Activated CD4-positive, alpha-beta T cell treated with anti-CD3 and anti-CD28 coated beads for 24 hours (primary cell): ENCODE measurements at places on chromosomes 5 and 9.

- DNase-seq: no peak
These were observed 35.7 kb downstream of the PWWP2A start for GRCh38 chr5:160083501-160083900.

DNA sequence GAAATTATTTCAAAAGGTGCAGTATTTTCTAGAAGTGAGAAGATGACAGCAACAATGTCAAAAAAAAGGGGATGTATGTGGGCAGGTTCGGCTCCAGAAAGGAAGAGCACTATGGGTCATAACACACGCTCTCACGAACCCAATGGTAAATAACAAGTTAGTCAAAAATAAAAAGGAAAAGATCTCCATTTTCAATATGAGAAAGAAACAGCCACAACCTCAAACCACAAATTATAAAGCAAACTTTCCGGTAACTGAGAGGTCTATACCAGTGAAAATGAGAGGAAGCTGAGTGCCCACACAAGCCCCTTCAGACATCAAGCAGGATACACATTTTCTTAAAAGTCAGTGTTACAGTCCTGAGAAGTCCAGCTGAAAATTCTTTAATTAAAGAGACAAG lies 398.5 kb upstream of the RPS23 start:
- DNase-seq: no peak

DNA sequence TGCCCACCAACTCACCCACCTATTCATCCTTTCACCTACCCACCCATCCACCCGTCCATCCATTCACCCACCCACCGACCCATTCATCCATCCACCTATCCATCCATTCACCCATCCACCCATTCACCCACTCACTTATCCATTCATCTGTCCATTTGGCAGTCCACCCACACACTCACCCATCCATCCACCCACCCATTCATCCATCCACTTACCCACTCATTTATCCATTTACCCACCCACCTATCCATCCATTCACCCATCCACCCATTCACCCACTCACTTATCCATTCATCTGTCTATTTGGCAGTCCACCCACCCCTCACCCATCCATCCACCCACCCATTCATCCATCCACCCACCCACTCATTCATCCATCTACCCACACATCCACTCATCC lies 278.1 kb upstream of the IRX4 start:
- no peak for DNase-seq

GRCh38 chr5:117220730-117221129 lies 646.1 kb upstream of the SEMA6A start:
- DNase-seq: no peak

DNA sequence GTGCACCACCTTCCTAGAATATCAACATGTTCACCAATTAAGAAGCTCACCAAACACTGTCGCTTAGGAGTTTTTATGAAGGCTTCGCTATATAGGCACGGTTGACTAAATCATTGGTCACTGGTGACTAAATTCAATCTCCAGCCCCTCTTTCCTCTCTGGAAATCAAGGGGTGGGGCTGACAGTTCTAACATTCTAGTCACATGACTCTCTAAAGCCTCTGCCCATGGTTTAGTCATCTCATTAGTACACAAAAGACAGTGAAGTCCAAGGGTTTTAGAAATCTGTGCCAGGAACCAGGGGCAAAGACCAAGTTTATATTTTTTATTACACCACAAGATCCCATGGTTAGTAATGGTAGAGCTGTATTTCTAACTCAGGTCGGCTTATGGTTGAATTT lies 243.2 kb downstream of the ELAVL2 start:
- no peak for DNase-seq

GRCh38 chr5:176650354-176650884 lies 3.1 kb downstream of the TSPAN17 start:
- no peak for DNase-seq

GRCh38 chr5:83745816-83746215 lies 25.2 kb upstream of the HAPLN1 start:
- no peak for DNase-seq

GRCh38 chr5:68502531-68502930 lies 287.0 kb downstream of the PIK3R1 start:
- DNase-seq: no peak

- no peak for DNase-seq
These were observed 1.9 kb upstream of the FST start for GRCh38 chr5:53478411-53479044.

DNA sequence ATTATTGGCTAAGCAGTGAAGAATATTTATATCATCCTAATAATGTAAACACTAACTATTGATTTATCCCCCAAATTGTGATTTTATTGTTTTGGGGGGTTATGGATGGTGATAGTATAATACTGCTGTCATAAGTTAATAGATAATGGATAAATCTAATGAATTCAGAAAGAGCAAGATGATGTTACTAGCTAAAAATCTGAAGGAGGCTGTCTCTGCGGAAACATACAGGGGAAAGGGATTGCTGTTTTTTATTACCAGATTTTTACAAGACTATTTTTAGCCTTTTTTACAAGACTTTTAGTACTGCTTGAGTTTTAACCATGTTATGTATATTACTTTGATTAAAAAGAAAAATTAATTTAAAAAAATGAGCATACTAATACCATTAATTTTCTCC lies 5.3 kb upstream of the ABL1 start:
- DNase-seq: no peak

- DNase-seq: peak; percentile 6
These were observed 34.0 kb downstream of the DAP start for GRCh38 chr5:10726913-10727517.

DNA sequence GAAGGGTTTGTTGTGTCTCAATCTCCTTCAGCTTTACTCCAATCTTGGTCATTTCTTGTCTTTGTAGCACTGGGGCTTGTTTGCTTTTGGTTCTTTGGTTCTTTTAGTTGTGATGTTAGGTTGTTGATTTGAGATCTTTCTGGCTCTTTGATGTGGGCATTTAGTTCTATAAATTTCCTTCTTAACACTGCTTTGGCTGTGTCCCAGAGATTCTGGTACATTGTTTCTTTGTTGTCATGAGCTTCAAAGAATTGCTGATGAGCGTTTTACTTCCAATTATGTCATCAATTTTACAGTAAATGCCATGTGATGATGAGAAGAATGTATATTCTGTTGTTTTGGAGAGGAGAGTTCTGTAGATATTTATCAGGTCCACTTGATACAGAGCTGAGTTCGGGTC lies 353.3 kb downstream of the MAN2A1 start:
- no peak for DNase-seq

GRCh38 chr5:87410931-87411330 lies 1.8 kb downstream of the CCNH start:
- DNase-seq: no peak

DNA sequence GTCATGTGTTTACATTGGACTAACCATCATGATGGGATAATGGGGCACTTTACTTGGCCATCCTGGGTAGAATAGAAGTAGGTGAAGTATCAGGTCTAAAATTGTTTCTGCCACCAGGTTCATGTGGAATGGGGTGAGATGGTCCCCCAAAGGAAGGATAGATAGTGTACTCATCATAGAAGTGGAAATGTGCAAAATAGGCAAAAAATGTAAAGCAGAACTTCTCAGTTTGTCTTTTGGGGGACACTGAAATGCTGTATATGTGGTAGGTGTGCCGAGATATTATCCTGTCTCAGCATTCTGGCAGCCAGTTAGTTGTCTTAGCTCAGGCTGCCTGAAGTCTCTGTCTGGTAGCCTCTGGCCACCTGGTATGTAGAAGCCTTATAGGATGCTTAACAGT lies 107.6 kb downstream of the FOCAD start:
- DNase-seq: no peak

DNA sequence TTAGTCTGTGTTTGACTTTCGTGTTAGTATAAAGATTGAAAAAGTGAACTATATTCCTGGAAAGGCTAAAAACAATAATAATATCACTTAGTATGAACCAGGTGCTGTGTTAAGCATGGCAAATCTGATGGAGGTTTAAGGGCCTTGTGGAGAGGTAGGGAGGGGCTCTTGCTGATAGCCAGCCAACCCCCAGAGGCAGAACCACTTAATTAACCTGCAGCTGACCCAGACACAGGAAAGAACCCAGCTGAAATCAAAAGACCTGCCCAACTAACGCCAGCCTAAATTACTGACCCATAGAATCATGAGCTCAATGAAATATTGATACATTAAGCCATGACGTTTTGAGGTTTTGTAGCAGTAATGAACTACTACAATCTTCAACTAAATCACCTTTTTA lies 28.3 kb upstream of the TAF1L start:
- DNase-seq: no peak

DNA sequence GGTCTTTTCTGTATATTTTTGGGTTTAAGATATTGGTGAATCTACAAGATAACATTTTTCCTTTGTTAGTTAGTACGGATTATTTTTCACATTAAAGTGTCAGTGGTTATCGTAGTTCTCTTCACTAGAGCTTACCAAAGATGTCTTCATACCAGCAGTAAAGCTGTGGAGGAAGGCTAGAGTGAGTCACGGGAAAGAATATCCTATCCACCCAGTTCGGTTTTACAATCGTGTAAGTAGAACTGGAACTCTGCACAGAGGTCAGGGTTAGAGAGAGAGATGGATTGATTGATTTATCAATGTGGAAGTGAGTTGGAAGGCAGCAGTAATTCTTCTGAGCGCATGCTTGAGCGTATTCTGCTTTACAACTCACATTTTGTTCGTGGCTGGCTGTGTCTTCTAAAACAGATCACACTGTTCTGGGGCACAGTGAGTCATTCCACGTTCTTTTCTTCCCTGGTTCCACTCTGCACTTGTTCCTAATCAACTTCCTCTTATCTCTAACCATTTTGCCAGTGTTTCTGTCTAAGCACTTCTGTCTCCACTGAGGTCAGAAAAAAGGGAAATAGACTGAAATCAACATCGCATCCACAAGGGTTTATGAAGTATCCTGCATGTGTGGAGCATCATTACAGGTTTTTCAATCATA lies 86.5 kb upstream of the ARRDC3 start:
- DNase-seq: no peak

GRCh38 chr9:19429595-19429994 lies 20.8 kb downstream of the ACER2 start:
- DNase-seq: no peak

DNA sequence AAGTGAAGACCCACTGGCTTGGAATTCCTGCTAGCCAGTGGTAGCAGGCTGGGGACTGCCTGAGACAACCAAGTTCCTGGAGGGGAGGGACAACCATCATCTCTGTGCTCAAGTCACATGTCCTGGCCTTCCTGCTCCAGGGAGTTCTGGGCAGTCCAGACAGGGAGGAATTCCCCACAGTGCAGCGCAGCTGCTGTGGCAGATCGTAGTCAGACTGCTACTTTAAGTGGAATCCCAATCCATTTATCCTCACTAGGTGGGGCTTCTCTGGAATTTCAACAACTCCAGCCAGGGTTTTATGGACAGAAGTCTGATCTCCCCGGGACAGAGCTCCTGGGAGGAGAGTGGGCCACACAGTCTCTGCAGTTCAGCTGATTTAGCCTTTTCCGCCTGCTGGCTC lies 20.9 kb upstream of the OR5C1 start:
- no peak for DNase-seq

GRCh38 chr9:13791816-13792215 lies 512.3 kb upstream of the MPDZ start:
- no peak for DNase-seq

DNA sequence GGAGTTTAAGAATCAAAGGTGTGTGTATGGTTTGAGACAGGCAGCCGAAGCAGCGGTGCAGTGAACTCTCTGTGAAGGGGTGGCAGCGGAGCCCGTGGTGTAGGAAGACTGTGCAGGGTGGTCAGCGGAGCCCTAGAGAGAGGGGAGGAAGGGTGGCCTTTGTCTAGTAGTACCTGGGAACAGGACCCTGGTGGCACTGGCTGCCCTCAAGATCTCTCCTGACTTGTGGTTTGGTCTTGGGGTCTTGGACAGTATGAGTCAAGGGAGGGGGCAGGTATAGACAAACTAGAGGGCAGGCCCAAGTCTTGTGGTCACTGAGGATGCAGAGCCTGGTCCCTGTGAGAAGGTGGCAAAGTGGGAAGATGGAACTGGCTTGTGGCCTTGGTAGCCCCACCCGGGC lies 7.1 kb upstream of the NKX2-5 start:
- no peak for DNase-seq

- no peak for DNase-seq
These were observed 113.7 kb downstream of the TRIO start for GRCh38 chr5:14256756-14257393.

DNA sequence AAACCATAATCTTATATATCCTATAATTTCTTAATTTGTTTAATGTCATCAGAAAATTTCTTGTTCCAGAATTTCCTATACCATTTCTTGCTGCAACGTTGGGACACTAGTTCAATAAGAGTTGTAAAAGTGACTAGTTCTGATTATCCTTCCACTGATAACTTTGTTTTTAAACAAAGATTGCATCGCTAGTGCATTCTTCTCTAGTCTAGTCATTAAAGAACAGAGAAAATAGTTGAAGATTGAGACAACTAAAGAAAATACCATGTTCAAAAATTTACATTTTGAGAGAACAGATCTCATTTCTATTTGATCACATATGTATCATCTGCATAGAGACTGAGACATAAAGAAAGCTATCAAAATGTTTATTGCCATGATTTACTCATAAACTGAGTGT lies 1888.2 kb downstream of the EFNA5 start:
- DNase-seq: no peak

DNA sequence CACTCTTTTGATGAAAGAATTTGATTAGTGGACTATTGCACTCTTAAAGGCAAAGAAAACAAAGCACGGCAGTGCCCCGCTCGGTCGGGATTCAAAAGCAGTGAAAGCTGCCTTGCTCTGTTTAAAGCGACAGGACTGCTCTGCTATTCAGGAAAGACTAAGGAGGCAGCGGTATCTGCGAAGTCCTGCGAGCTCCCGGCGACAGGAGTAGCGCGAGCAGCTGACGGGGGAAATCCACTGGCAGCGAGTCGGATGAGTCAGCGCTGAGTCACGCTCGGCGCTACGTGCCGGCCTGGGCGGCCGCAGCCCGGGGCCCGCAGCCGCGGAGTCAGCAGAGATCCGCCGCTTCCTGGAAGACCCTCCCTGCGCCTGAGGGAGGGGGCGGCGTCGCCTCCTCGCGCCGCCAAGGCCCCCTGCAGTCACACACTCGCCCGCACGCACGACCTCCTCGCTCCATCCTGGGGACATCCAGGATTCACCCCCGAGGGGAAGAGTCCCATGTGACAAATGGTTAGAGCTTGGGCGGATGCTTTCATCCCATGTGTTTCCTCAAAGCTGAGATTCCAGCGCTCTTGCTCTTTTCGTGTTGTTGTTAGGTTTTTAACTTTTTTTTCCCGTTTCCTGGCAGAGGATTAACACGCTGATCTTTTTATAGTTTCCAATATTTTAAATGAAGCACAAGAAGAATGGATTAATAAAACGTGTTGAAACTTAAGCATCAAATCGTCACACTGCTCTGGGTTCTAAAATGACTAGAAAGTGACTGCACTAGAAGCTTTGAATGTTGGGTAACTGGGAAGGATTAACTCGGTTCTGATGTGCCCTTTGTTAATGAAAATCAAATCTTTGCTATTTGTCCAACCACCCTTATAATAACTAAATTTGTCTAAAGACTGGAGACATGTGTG lies 102.5 kb downstream of the ARRDC3 start:
- DNase-seq: peak; percentile 84

- peak; percentile 61 for DNase-seq
These were observed 1.1 kb downstream of the SLC27A4 start for GRCh38 chr9:128341435-128341849.
